ENCODE measurements at places on chromosomes 3 and 15. TPM values are rescaled to one million over a fixed set of nuclear protein-coding genes. Genes with fewer than 3 reads are reported as not detected.

DNA sequence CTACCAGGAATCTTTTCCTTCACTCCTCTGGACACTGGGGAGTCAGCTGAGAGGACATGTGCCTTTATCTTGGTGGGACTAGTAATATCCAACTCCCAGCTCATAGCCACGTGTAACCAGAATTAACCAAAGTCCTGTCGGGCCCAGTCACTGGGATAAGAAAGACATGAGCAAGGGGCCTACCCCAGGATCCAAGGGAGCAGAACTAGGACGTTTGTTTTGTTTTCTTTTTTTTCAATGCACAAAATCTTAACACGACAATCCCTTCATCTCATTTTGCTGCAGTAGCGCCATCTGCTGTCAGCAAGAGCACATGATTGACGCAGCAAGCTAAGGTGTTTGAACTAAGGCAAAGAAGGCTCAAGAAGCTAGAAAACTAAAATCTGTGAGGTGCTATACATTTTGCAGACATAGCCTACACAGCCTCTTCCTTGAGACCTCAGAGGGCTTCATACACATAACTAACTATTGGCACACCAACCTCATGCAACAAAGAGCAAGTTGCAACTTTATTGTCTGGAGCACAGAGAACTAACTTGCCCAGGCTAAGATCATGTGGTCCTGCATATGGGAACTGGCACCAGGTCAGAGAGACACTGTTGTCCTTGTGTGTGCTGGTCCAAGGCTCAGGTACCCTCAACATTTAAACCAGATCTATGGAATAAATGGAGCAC, 43.6 kb downstream of the RLBP1 start:
- H3K27me3 ChIP-seq: no peaks in the 10 kb centered on the region
- H3K4me1 ChIP-seq: no peaks in the 10 kb centered on the region
- peak; percentile 76 for DNase-seq
- no peak overlapping the region for H3K27ac ChIP-seq
- H3K36me3 ChIP-seq: no peaks in the 10 kb centered on the region

DNA sequence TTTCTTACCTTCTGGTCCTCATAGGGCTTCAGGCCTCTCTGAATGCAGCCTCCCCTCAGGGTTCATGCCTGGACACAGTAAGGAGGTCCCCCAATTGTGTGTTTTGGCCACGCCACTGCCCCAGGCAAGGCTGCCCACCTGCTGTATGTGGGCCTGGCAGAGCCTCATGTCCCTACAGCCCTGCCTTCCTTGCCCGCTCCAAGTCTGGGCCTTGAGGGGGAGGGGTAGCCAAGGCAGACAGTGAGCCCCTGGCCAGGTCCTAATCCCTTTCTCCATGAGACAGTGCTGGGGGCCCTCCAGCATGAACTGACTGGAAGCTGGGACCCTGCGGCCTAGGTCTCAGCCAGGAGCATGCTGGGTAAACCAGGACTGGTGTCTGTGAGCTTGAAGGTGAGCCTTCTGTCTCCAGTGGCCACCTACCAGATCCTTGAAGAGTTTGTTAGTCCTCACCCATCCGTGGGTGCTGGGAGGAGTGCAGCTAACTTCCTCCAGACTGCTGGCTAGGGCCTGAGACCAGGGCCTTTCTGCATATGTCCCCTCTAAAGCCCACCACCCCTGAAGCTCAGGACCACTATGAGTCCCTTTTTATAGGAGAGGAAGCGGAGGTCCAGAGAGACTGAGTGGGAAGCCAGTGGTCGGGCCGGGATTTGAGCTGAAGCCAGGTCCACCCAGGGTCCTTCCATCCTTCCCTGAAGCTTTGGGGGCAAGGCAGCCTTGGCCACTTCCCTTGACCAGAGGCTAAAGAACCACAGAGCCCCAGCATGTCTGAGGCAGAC, 8.7 kb downstream of the ZBTB47 start:
- DNase-seq: no peak
- H3K36me3 ChIP-seq: no peaks in the 10 kb centered on the region
- H3K4me1 ChIP-seq: no peaks in the 10 kb centered on the region
- no peak overlapping the region for H3K4me3 ChIP-seq
- H3K27ac ChIP-seq: no peak overlapping the region

DNA sequence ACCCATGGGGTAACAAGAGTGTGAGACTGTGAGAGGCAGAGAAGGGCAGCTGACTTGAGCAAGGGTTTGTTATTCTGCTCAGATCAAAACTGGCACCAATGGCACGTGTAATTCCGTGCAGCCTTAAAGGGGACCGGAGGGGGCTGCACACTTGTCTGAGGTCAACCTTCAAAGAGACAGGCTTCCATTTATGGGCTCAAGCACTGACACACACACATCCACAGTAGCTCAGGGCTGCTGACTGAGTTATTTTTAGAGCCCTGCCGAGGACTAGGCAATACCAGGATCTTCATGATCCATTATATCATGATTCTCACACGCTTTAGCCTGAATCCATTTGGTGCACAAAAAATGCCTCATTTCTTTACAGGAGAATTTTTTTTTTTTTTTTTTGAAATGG, 20.6 kb upstream of the SPTBN5 start:
- DNase-seq: no peak
- no peaks in the 10 kb centered on the region for H3K4me1 ChIP-seq
- no peaks in the 10 kb centered on the region for H3K36me3 ChIP-seq
- H3K27ac ChIP-seq: no peak overlapping the region

- no peak overlapping the region for H3K27ac ChIP-seq
- H3K36me3 ChIP-seq: no peaks in the 10 kb centered on the region
- DNase-seq: no peak
- H3K4me1 ChIP-seq: peaks cover 5% of the 10 kb centered on the region
These were observed 7.2 kb downstream of the DNAJB8 start for GRCh38 chr3:128459461-128459820.

GRM2 gene
- 1.9 TPM for total RNA-seq

DNA sequence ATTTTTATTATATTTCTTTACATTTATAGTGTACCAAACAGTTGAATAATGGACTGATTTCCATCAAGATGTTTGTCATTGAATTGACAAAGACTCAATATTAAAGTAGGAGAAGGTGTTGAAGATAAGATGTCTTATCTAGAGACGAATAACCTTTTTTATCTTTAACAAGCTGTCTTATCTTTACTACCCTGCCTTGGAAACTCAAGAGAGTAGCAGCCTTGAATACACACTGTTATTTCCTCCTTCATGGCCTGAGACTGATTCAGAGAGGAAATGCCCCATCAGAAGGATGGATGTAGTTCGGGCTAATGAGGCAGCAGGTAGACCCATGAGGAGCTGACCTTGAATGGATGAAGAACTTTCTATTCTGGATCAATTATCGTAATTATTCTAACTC, 365.1 kb upstream of the SEMA6D start:
- no peak for DNase-seq
- no peaks in the 10 kb centered on the region for H3K36me3 ChIP-seq
- no peaks in the 10 kb centered on the region for H3K4me1 ChIP-seq

- no peak for DNase-seq
- H3K4me1 ChIP-seq: peaks cover 14% of the 10 kb centered on the region
- H3K4me3 ChIP-seq: no peak overlapping the region
- H3K27ac ChIP-seq: no peak overlapping the region
- H3K36me3 ChIP-seq: peaks cover 14% of the 10 kb centered on the region
- H3K27me3 ChIP-seq: no peaks in the 10 kb centered on the region
These were observed 87.3 kb upstream of the CGNL1 start for GRCh38 chr15:57288926-57289580.

- H3K36me3 ChIP-seq: peaks cover 32% of the 10 kb centered on the region
- H3K27me3 ChIP-seq: no peaks in the 10 kb centered on the region
- DNase-seq: no peak
These were observed 18.2 kb downstream of the EIF3J start for GRCh38 chr15:44554934-44555723.

- no peaks in the 10 kb centered on the region for H3K36me3 ChIP-seq
- no peaks in the 10 kb centered on the region for H3K27me3 ChIP-seq
- H3K27ac ChIP-seq: no peak overlapping the region
- no peak overlapping the region for H3K4me3 ChIP-seq
- H3K4me1 ChIP-seq: no peaks in the 10 kb centered on the region
- no peak for DNase-seq
These were observed 1322.7 kb upstream of the ALCAM start for GRCh38 chr3:104044002-104044401.

GRCh38 chr3:94365006-94365405, 302.1 kb downstream of the NSUN3 start:
- no peak overlapping the region for H3K4me3 ChIP-seq
- no peaks in the 10 kb centered on the region for H3K4me1 ChIP-seq
- no peak for DNase-seq
- H3K36me3 ChIP-seq: no peaks in the 10 kb centered on the region

FSTL1 gene
- total RNA-seq: 280 TPM

GOLGA8S gene
- total RNA-seq: not detected

DNA sequence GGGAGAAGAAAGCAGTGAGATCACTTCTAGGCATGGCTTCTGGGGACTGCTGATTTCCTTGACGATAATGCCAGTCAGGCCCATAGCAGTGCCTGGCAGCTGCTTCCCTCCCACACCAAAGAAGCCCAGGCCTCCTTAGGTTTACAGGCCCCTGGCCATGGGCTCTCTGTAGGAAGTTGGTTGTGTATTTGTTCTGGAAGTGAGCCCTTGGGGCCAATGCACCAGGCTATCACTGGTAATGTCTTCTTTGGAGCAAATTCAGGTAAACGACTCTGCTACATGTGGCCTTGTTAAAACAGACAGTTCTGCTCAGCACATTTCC, 89.3 kb downstream of the CCNL1 start:
- H3K27ac ChIP-seq: no peak overlapping the region
- no peaks in the 10 kb centered on the region for H3K36me3 ChIP-seq
- no peak for DNase-seq
- H3K4me1 ChIP-seq: peaks cover 4% of the 10 kb centered on the region
- H3K4me3 ChIP-seq: no peak overlapping the region

DNA sequence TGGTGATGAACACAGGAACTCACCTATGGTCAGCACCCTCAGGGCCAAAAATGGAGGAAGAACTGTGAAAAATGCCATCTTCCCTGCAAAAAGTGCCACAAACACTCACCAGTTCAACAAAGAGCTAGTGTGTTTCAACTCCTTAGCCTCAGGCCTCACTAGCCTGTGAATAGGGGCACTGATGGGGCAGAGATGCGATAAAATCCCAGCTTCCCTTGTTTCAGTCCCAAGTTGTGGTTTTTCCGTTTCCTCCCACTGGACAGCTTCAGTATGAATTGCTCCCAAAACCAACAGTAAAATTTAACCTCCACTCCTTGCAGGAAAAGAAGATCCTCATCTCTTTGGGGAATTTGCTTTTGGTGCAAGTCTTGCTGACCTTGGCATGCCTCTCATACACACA, 117.4 kb upstream of the ADAMTS9 start:
- no peaks in the 10 kb centered on the region for H3K4me1 ChIP-seq
- DNase-seq: no peak
- H3K36me3 ChIP-seq: no peaks in the 10 kb centered on the region

- H3K4me1 ChIP-seq: peaks cover 6% of the 10 kb centered on the region
- no peak overlapping the region for H3K27ac ChIP-seq
- DNase-seq: no peak
- no peaks in the 10 kb centered on the region for H3K36me3 ChIP-seq
- no peak overlapping the region for H3K4me3 ChIP-seq
These were observed 86.3 kb downstream of the PDCD6IP start for GRCh38 chr3:33884701-33885100.

SLC24A5 gene
- not detected for total RNA-seq

- H3K4me1 ChIP-seq: peaks cover 10% of the 10 kb centered on the region
- no peaks in the 10 kb centered on the region for H3K27me3 ChIP-seq
- no peak overlapping the region for H3K4me3 ChIP-seq
- DNase-seq: no peak
- H3K36me3 ChIP-seq: no peaks in the 10 kb centered on the region
- no peak overlapping the region for H3K27ac ChIP-seq
These were observed 72.0 kb downstream of the TFG start for GRCh38 chr3:100781301-100781700.

CCDC80 gene
- total RNA-seq: 14.7 TPM

All from neural progenitor cell (in vitro differentiated cells).